ENCODE measurements at places on chromosomes 11 and 22.

DNA sequence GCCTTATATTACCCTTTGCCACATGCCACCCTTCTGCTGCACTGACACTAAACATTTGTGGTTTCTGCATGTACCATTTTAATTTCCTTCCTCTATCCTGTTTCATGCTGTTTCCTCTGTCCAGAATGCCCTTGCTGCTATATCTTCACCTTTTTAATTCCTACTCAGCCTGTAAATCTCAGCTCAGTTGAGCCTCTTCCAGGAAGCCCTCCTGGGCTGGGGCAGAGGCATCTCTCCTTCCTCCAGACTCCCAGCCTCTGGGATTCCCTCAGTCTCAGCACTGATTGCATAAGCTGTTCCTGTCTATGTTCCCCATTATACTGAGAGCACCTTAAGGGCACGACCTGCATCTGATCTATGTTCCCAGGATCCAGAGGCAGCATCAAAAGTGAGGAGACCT lies 98.7 kb downstream of the RNF169 start:
- no peak for DNase-seq

GRCh38 chr11:10305964-10306918 lies 1.4 kb downstream of the ADM start:
- DNase-seq, result no peak

DNA sequence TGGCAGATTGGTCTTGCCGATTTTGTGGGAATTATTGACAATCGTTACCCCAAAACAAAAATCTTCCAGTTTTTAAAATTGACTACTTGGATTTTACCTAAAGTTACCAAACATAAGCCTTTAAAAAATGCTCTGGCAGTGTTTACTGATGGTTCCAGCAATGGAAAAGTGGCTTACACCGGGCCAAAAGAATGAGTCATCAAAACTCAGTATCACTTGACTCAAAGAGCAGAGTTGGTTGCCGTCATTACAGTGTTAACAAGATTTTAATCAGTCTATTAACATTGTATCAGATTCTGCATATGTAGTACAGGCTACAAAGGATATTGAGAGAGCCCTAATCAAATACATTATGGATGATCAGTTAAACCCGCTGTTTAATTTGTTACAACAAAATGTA lies 37.2 kb downstream of the IGLL1 start:
- peak; percentile 19 for DNase-seq

- DNase-seq, result no peak
These were observed 37.8 kb downstream of the SLCO2B1 start for GRCh38 chr11:75188671-75189070.

GRCh38 chr11:15935373-15935772 lies 421.0 kb downstream of the SOX6 start:
- DNase-seq, result no peak

DNA sequence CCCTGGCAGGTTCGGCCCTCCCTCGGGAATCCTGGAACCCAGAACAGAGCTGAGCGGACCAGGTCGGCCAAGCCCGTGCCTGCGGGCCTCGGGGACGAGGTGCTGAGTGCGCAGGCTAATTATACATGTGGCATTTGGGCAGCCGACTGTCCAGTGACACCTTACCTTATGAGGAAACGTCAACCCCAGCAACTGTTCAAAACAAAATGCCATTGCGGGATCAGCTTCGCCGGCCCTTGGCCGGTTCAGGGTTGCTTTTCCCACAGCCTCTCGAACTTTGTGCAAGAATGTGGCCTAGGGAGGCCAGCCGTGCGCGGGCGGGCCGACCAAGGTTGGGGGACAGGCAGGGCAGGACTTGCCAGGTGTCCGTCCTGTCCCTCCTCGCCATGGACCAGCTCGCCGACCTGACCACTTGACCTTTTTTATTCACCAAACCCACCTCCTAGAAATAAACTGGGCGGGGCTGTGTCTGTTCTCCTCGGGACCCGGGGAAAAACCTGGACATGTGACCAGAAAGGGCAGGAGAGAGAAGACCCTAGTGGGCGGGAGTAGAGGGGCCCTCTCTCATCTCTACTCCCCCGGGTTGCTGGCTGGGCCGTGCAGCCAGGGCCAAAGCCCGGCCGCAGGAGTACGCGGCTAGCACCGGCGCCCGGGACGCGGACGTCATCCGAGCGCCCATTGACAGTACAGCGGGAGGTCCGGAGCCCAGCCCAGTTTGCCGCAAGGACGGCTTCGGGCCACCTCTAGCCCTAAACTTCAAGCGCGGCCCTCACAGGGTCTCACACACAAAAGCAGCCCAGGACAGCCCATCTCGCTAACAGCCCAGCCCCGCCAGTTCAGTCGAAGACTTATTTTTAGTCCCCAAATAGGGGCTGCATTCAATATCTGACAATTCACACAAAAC lies 134.3 kb upstream of the C11orf58 start:
- no peak for DNase-seq

DNA sequence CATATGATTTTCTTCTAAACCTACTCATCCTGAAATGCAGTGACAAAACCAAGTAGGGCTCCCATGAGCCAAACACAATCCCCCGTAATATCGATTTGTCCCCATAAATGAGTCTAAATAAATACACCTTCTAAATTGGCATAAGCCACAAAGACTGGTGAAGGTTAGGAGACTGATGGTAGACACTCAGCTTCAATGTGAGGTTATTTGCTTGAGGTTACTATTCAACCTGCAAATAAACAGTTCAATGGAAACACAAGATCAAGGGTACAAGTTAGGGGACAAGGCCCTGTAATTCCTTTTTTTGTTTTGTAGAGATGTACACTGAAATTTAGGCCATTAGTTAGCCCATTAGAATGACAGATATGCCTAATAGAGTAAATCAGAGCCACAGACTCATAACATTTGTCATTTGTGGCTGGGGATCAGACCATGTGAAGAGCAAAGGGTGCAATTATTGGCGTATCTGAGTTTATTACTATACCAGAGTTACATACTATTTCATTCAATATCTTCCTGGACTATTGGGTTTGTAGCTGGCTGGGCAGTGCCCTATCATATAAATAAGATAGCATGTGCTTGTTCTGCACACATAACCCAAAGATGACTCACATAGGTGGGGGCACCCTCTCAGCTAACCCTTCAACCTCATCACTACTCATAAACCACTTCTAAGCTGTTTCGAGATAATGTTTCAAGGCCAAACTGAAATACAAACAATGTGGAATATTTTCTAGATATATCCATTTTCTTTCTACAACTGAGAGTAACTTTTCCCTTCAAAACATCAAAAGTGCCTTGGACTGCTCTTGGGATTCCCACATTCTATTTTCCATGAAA lies 695.3 kb downstream of the KCNA4 start:
- no peak for DNase-seq

DNA sequence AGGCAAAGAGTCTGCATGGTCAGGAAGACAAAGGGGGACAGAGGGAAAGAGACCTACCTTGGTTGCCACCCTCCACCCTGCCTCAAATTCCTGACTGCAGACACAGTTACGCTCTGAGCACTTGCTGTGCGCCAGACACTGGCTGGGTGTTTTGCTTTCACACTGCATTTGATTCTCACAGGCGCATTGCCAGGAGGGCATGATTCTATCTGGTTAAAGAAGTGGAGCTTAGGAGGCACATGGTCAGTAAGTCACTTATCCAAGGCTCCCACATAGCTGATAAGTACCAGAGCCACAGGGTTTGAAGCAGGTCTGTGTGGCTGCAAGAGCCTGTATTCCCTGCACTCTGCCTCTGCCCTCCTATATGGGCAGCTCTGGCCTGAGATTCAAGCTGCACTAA lies 103.9 kb downstream of the TIMP3 start:
- DNase-seq, result no peak

- DNase-seq, result no peak
These were observed 63.9 kb downstream of the MYH9 start for GRCh38 chr22:36323855-36324331.

DNA sequence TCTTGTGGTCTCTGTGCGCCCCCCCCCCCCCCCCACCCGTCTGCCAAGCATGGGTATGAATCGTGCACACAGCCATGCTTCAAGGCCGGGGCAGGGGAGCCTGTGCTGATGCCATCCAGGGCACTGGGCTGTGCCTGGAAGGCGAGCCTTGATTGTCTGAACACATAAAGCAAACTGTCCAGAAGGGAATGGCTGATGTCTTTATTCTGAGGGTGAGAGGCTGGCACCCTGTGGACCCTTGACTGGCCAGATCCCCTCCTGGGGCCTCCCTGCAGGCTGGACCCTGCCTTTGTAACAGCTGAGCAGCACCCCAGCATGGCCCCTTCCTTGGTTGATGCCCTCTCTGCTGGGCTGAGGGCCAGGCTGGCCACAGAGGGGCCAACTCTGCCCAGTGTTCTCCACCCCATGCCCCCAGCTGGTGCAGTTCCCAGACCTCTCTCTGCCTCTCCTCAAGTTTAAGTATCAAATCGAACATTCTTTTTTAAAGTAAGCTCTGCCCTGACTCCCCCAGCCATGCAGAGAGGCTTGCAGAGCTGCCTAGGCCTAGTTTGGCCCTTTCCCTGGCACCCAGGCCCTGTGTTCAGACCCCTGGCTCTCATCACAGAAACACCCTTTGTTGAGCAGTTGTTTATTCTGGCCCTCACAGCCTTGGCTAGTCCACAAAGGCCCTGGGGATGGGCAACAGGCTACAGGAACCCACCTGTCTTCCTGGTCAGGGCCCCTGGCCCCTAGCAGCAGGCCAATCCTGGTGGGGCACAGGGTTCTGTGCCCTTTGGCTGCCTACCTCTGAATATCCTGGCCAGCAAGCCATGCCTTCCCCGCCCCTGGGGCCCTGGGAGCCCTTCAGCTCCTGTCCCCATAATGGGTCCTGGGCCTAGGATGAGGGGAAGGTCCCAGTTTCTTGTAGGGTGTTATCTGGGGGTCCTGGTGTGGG lies 3.9 kb upstream of the RANBP1 start:
- DNase-seq, result no peak

- no peak for DNase-seq
These were observed 15.2 kb downstream of the TSSC4 start for GRCh38 chr11:2415601-2416380.

- no peak for DNase-seq
These were observed 10.5 kb upstream of the MMP3 start for GRCh38 chr11:102853956-102854355.

GRCh38 chr22:40606306-40606705 lies 30.2 kb downstream of the MRTFA start:
- no peak for DNase-seq

All from NCI-H1930 (cell line).